ENCODE measurements at places on chromosomes 7 and 10. TPM values are rescaled to one million over a fixed set of nuclear protein-coding genes. Genes with fewer than 3 reads are reported as not detected.

DNA sequence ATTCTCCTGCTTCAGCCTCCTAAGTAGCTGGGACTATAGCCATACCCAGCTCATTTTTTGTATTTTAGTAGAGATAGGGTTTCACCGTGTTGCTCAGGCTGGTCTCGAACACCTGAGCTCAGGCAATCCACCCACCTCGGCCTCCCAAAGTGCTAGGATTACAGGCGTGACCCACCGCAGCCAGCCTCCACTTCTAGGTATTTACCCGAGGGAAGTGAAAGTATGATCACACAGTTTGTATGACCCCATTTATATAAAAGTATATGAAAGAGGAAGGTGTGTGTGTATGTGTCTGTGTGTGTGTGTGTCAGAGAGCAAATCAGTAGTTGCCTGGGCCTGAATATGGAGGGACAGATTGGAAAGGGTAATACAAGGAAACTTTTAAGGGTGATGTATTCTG, 2.0 kb upstream of the PURB start:
- DNase-seq = no peak

- DNase-seq = no peak
These were observed 24.3 kb downstream of the PLA2G12B start for GRCh38 chr10:72930276-72930675.

The SPDYE18 gene
- 0.96 TPM for total RNA-seq

The NCOA4 gene
- total RNA-seq = 144 TPM

GRCh38 chr10:10533437-10533836, 484.2 kb upstream of the CELF2 start:
- no peak for DNase-seq

Data from activated T-cell treated with anti-CD3 and anti-CD28 coated beads, Interleukin-2, amount 50 U/mL, for 72 hours (primary cell).